ENCODE measurements at places on chromosomes 12 and 14.

DNA sequence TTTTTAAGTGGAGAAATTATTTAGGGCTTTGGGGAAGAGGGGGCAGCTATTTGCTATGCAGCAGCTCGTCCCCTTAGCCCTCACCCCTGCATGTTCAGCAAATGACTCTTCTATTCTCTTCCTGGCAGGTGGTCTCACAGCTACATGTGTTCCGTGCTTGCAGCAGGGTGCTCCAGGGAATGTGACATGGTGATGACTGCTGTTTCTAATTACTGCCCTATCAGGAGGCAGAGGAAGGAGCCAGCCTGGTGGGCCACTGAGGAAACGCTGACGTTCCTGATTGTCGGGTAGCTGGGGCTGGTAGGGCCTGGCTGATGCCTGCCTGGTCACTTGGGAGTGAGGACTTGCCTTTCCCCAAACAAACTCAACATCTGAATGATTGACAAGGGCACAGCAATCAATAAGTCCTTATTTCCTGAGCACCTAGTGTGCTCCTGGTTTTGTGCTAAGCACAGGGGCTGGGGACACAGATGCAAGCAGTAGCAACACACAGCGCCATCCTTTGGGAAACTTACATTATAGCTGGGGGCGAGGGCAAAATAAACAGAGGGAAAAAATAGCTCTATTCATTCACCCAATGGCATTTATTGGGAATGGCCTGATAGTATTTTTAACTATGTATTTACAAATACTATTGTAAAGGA is 377.8 kb downstream of the FUT8 start:
- no peak for DNase-seq

GRCh38 chr14:99535908-99536778 is 54.9 kb downstream of the CCNK start:
- DNase-seq, result no peak

- no peak for DNase-seq
Observed at GRCh38 chr12:129772501-129773493, 131.0 kb downstream of the TMEM132D start.

DNA sequence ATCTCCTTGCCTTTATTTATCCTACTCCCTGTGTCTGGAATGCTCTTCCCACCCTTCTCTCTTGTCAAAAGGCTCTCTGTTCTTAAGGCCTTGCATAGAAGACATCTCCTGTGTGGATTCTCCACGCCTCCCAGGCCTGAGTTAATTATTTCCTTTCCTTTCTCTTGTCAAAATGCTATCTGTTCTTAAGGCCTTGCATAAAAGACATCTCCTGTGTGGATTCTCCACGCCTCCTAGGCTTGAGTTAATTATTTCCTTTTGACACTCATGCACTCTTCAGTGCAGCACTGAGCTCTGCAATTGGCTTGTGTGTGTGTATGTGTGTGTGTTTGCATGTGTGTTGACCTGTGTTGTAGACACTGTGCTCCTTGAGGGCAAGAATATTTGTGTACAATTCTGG is 52.1 kb upstream of the DCD start:
- no peak for DNase-seq

- DNase-seq, result no peak
Observed at GRCh38 chr12:47095446-47096236, 15.9 kb upstream of the AMIGO2 start.

- no peak for DNase-seq
Observed at GRCh38 chr14:66101662-66102061, 384.5 kb upstream of the CCDC196 start.

DNA sequence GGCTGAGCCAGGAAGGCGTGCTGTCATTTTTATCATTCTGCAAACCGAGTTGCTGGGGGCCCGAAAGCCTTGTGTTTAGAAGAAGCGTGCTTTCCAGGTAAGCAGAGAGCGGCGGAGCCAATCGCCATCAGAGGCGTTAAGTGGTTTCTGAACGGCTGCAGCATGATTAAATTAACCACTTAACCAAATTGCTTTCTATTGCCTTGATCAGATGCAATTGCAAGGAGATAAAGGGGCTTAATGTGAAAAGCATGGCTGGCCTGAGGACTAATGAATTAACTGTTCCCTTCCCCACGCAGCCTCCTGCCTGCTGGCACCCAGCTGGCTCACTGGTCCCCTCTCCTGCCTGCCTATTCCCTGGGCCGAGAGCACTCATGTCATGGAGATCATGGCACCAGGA is 36.6 kb upstream of the CHGA start:
- DNase-seq, result no peak

GRCh38 chr14:66177935-66178334 is 308.2 kb upstream of the CCDC196 start:
- DNase-seq, result no peak

- DNase-seq, result no peak
Observed at GRCh38 chr14:72169521-72169920, 237.3 kb downstream of the RGS6 start.

DNA sequence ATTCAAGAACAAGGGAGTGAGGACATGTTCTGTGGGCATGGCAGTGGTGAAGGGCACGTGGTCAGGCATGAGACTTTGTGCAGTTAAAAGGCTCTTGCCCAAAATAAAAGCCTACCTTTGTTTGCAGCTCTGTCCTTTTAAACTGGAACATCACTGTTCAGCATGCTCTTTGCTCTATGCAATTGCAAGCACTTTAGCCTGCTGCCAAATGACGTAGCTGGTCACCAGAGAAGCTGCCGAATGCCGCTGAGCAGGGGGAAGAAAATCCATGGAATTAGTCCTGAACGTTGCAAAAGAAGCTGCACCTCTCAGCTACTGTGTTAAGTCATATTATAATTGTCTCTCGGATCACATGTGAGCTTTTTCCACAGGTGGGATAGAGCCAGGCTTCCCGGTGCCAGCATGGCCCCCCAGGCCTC is 176.3 kb upstream of the DIO2 start:
- no peak for DNase-seq

GRCh38 chr14:79602045-79602444 is 609.3 kb downstream of the DIO2 start:
- no peak for DNase-seq

DNA sequence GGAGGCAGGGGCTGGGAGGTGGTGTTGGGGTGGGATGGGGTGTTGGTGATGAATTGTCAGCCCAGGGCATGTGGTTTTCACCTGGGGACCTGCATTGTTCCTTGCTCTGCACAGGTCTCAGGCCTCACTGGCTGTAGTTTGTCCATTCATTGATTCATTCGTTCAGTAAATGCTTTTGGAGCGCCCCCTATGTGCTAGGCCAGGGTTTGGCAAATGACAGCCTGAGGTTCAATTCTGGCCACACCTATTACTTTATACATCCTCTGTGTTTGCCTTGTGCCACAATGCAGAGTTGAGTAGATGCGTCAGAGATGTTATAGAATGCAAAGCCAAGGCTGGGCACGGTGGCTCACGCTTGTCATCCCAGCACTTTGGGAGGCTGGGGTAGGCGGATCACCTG is 4.7 kb downstream of the ADCK1 start:
- peak; percentile 2 for DNase-seq

GRCh38 chr12:6615802-6616201 is 8.6 kb upstream of the CHD4 start:
- no peak for DNase-seq

DNA sequence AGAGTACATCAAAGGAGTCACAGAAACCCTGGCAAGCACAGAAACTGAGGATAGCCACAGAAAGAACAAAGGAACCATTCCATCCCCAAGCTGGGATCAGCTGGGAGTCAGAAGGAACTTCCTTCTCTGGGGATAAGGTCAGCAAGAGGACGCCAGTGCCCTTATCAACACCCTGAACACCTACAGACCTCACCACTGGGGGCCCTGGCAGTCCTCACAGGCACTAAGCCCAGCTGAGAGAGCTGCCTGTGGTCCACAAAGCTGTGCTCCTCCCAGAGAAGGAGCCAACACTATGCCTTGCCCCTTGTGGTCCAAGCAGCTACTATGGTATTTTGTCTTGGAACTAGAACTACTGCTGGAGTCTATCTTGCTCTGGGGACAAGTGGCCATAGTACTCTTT is 171.1 kb upstream of the CCDC196 start:
- DNase-seq, result no peak

DNA sequence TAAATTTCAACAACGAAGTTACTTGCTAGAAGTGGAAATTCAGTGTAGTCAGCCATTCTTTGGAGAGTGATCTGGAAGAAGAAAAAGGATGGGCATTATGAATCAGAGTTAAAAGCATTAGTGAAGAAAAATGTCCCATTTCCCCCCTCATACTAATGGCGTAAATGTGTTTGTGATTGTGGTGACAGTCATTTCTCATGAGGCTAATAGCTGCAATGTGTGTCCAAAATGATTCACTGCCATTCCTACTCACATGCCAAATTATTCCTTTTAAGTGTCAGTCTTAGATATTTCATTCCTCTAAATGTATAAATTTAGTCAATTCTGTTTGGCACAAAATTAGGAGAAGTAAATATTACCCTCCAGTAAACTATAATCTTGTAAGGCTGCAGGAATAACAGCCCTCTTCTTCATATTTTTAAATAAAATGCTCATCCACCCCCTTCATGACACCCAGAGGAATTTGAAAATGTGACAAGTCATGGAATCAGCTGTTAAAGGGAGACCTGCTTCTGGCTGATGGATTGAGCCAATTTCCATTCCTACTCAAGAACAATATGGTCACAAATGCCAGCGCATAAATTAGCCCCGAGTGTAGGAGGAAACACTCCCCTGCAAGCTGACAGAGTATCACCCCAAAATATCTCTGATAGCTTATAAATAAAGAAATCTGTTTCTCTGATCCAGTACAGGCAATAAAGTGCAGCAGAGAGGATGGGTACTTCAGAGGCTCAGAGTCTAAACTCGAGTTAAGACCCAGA is 912.3 kb upstream of the SEL1L start:
- no peak for DNase-seq

GRCh38 chr12:44817687-44818086 is 58.4 kb downstream of the NELL2 start:
- no peak for DNase-seq

- no peak for DNase-seq
Observed at GRCh38 chr12:54657105-54657607, 9.0 kb upstream of the DCD start.

GRCh38 chr12:10361622-10362021 is 28.2 kb downstream of the KLRK1 start:
- no peak for DNase-seq

GRCh38 chr12:95862038-95862437 is 3.3 kb downstream of the SNRPF start:
- DNase-seq, result no peak

DNA sequence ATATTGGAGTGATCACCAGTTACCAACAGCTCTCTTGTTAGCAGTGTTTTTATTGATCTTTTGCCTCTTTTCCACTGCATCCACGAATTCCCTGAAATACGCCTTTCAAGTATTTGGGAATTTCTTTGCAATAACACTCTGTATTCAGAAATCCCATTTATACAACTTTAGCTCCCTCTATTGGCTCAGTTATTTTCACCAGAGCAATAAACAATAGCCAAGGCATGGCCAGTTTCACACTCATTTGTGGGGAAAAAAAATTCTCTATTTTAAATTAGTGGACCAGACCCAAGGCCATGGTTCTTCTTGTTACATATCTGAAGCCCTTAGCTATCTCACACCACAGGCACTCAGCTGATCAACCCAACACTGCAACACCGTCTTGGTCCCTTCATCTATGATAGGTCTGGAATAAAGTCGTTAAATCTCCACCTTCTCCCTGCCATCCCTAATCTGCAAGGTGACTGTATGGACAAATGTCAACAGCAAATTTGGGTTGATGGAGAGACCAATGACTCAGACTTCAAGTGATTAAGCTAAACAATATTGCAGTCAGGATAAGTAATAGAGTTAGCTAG is 92.4 kb upstream of the TMEM260 start:
- no peak for DNase-seq

GRCh38 chr12:51349026-51349425 is 2.5 kb upstream of the CELA1 start:
- no peak for DNase-seq

- no peak for DNase-seq
Observed at GRCh38 chr12:15561396-15561795, 227.8 kb downstream of the EPS8 start.

DNA sequence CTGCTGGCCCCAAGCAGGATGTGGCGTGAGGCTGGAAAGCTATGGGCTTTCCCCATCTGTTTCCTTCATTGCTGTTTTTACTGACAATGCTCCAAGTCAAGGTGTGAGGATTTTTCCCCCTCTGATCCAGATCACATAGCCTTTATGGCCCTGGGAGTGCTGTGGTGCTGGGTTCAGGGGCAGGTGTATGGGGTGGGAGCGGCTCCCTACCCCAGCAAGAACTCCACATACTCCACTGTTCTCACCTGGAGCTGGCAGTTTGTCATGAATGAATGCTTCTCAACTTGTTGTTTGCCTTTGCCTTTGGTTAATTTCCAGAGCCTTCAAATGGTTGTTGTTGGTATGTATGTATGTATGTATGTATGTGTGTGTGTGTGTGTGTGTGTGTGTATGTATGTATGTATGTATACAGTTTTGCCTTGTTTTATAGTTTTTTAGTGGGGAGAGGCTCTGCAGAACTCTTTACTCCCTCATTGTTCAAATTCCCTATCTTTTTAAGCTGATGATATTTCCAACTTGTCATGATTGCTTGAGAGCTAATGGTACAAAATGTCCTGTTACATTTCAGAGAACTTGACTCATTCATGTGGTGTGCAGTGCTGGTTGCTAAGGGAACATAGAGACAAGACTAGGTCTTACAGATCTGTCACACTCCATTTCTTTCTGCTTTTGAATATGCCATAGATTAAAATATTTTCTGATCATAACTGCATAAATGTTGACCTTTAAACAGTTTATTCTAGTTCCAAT is 36.6 kb upstream of the ASPG start:
- no peak for DNase-seq

DNA sequence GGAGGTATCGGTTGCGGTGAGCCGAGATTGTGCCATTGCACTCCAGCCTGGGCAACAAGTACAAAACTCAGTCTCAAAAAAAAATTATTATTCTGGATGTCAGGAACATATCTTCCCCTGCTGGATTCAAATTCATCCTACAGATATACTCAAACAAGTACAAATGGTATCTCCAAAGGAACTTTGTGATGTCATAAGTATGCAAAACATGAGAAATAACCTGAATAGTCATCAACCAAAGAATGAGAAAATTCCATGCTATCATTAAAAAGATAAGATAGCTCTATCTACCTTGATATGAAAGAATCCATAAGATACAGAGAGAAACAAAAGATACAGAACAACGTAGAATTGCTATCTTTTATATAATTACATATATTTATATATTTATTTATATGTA is 67.7 kb downstream of the EEA1 start:
- DNase-seq, result no peak

DNA sequence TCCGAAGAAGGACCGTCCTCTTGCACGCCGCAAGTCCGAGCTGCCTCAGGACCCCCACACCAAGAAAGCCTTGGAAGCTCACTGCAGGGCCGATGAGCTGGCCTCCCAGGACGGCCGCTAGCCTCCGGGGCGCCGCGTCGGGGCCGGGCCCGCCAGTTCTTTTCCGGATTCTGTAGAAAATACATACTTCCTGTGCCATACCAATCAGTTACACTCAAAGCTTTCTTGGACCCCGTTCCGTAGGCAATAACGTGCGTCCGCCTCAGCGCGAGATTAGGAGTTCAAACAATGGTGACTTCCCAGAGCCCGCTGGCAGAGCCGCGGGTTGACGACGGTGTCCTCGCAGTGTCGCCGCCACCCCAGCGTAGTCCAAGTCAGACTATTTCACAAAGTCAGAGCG is 39.2 kb upstream of the DYNC1H1 start:
- DNase-seq, result no peak

- no peak for DNase-seq
Observed at GRCh38 chr12:47247418-47247817, 167.7 kb upstream of the AMIGO2 start.
